ENCODE measurements at places on chromosomes 4 and X. TPM values are rescaled to one million over a fixed set of nuclear protein-coding genes. Genes with fewer than 3 reads are reported as not detected.

Gene WDR13
- 48.4 TPM for total RNA-seq

Gene PNMA5
- not detected for total RNA-seq

Gene TMEM131L
- 5.0 TPM for total RNA-seq

Gene DCAF4L1
- 0.11 TPM for total RNA-seq

Gene TLR8
- total RNA-seq: not detected

Gene PAGE2B
- not detected for total RNA-seq

Gene MAGEB17
- not detected for total RNA-seq

Gene BTC
- total RNA-seq: 1.4 TPM

Gene TADA2B
- 13.4 TPM for total RNA-seq

Gene PPP1R2C
- total RNA-seq: not detected

Gene PAGE5
- not detected for total RNA-seq

Gene MAGEE2
- not detected for total RNA-seq

Gene ZNF827
- 3.7 TPM for total RNA-seq

Gene ABLIM2
- 0.38 TPM for total RNA-seq

Gene AKAP14
- not detected for total RNA-seq

Gene LNX1
- total RNA-seq: not detected

Gene CXorf38
- total RNA-seq: 9.2 TPM

Gene EIF2S3
- 231 TPM for total RNA-seq

Measured in A549 treated with CpdA at 1 μM for 4 hours (cell line).